ENCODE measurements at places on chromosomes 6 and 20.
A peak's percentile ranks its signal among the peaks of the same experiment; 100 is the strongest.

GRCh38 chr6:144365271-144365670, 80.1 kb downstream of the UTRN start:
- no peak for DNase-seq

DNA sequence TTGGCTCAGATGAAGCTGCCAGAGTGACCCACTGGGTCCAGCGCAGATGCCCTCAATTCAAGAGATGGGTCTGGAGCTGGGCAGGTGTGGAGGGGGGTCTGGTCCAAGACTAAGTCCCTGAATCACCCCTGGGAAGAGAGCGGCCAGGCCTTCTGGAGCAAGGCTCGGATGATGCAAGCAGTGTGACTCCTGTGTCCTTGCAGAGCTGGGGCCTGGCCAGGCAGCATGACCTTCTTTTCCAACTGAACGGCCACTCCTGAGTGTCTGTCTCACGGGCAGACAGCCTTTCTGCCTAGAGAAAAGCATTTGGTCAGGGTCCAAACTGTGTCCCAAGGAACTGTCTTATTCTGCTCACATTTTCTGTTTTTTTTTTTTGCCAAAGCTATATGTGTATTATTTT, 42.6 kb upstream of the FNDC1 start:
- DNase-seq = no peak

DNA sequence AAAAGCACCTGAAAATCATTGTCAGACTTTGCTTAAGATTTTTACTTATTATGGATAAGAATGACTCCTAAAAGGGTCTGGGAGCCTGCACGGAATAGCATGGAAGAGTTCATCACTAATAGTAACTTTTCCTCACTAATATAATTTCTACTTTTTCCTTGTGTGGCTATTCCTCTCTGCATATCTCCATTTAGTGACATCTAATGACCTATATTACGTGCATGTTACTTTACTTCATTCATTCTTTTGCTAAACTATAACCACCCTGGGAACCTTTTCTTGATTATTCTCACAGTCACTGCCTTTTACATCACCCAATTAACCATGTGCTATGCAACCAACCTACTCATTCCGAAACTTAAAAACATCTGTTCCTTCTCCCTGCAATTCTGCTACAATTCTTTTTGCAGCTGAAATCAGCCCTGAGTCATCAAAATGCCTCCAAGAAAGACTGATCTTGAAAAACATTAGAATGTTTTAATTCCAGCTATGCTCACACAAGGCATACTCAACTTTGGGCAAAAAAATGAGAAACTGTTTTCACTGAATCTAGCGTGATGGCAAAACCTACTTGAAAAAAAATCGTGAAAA, 313.3 kb downstream of the RNGTT start:
- no peak for DNase-seq

- peak; percentile 48 for DNase-seq
Observed at GRCh38 chr20:53208110-53208832, 236.1 kb downstream of the TSHZ2 start.

GRCh38 chr6:170096803-170097504, 193.9 kb downstream of the DLL1 start:
- DNase-seq = no peak

GRCh38 chr20:17969884-17970409, 1.1 kb downstream of the MGME1 start:
- DNase-seq = peak; percentile 32

- no peak for DNase-seq
Observed at GRCh38 chr6:29531668-29532067, 27.9 kb downstream of the UBD start.

DNA sequence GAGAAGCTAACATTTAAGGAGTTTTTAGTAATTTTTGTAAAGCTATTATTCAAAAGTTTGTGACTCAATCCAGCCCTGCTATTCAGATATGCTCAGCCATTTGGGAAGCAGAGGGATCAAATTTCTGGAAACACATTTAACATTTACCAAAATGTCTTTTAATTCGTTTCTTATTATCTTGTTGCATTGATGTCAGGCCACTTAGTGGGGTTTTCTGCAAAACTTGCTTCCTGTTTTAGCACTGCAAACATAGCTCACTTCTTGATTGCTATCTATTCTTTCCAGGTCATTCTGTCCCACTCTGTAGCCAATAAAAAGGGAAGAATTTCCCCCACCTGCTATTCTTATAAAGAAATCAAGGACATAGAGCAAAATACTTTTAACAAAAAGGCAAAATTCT, 176.9 kb upstream of the SUPT3H start:
- DNase-seq = no peak

- DNase-seq = no peak
Observed at GRCh38 chr20:58942549-58942948, 38.5 kb upstream of the NELFCD start.

DNA sequence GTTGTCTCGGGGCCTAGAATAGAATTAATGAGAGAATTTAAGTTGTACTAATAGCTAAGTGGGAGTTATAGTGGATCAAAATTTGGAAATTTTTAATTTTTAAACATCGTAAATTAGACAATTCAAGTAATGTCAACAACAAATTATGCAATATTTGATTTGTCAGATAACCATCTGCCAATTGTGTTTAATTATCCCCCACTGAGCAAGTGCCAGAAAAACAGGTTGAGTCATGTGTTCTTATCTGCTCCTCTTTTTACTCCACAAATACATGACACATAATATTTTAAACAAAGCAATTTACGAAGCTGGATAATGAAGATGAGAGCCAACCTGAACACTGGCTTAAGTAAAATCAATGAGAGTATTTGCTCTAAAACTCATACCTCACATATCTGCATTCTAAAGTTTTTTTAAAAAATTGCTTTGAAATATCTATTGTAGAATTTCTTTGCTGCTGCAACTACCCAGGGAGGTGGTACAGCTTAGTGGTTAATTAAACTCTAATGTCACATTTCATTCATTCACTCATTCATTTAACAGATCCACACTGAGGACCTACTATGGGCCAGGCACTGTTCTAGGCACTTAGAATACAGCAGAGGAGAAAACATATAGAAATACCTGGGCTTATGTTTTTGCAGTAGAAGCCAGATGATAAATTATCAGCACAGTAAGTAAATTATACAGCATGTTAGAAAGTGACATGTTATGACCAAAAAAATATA, 57.1 kb upstream of the MAP7 start:
- DNase-seq = no peak
